Astrocyte (in vitro differentiated cells and primary cell): ENCODE measurements at places on chromosomes 13 and 19. TPM values are rescaled to one million over a fixed set of nuclear protein-coding genes. Genes with fewer than 3 reads are reported as not detected.

DNA sequence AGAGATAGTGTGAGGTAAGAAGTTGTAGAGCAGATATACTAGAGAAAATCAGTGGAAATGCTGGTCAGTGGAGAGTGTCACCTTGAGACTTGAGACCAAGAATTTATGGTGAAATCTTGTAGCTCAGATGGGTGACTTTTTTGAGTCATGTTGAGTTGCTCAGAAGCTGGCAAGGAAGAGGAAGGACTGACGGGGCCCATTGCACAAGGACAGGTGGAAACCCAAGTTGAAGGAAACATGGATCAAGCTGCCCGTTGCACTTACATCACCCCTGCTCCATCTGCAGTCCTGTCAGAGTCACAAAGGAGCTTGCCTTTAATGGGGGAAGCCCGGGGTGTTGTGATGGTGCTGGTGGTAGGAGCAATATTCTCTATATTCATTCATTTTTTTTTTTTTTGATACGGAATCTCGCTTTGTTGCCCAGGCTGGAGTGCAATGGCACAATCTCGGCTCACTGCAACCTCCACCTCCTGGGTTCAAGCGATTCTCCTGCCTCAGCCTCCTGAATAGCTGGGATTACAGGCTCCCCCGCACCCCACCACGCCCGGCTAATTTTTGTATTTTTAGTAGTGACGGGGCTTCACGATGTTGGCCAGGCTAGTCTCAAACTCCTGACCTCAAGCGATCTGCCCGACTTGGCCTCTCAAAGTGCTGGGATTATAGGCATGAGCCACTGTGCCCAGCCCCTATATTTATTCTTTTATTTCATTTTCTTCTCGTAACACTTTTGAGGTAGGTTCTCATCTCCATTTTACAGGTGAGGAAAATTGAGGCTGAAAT is 27.4 kb downstream of the UBAC2 start:
- DNase-seq = no peak
- no peaks in the 10 kb centered on the region for H3K27me3 ChIP-seq
- H3K4me3 ChIP-seq = no peak overlapping the region
- no peaks in the 10 kb centered on the region for H3K36me3 ChIP-seq
- peak overlapping the region; percentile 37 for H3K27ac ChIP-seq

- H3K4me1 ChIP-seq = peaks cover 7% of the 10 kb centered on the region
- no peaks in the 10 kb centered on the region for H3K27me3 ChIP-seq
- peaks cover 2% of the 10 kb centered on the region for H3K36me3 ChIP-seq
- H3K27ac ChIP-seq = no peak overlapping the region
- H3K4me3 ChIP-seq = no peak overlapping the region
These were observed 5.4 kb downstream of the TM9SF2 start for GRCh38 chr13:99506634-99507033.

DNA sequence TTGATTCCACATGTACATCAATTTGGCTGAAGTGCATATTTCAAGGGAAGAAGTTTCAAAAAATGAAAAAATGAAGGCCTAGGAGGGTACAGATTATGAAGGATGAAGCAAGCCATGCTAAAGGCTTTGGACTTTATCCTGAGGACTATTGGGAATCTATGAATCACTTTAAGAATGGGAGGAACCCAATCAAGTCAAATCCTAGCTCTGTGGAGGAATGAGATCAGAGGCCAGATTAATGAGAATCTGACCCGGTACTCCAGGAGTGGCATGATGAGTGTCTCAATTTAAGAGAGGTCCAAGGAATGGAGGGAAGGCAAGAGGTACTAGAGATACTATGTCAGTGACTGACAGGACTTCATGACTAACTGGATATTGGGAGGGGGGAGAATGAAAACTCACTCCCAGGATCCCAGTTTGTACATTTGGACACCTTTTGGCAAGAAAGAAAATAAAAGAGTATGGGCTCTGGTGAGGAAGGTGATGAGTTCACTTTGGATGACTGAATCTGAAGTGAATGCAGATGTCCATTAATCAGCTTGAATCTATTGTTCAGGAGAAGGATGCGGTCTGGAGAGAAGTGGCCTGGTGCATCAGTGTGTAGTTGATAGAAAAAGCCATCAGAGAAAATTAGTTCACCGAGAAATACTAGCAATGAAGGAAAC is 349.0 kb downstream of the EFNB2 start:
- H3K36me3 ChIP-seq = no peaks in the 10 kb centered on the region
- no peaks in the 10 kb centered on the region for H3K27me3 ChIP-seq
- peak; percentile 91 for DNase-seq
- peaks cover 9% of the 10 kb centered on the region for H3K4me1 ChIP-seq

DNA sequence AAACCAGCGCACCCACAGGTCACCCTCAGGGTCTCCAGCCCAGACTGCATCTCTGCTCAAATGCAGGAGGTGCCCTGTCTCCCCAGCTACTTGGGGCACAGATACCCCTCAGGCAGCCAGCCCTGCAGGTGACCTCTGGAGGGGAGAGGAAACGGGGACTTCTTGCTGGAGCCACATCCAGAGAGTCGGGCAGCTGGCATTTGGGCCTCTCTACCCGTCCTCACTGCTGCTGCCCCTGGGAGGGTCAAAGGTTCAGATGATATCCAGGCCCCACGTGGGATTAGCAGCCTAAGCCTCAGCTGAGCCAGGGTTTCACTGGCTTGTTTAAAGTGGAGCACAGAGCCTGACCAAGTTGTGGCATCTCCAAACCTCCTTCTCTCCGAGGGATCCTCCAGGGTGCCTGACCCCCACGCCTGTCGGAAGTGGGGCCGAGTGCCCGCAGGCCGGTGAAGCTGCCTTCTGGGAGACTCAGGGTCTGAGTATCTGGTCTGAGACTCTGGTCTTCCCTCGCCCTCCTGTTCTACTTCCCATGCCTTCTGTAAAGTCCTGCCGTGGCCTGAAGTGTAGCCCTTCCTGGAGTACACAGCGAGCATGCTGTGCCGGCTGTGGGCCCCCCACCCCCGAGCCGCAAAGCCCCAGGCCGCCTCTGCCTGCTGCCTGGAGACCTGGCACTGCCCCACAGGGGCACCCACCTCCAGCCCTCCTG is 2.1 kb downstream of the RASA3 start:
- peaks cover 51% of the 10 kb centered on the region for H3K4me1 ChIP-seq
- H3K27me3 ChIP-seq = no peaks in the 10 kb centered on the region
- H3K36me3 ChIP-seq = no peaks in the 10 kb centered on the region
- peak overlapping the region; percentile 98 for H3K27ac ChIP-seq
- DNase-seq = no peak

Gene GRK1
- total RNA-seq = not detected in 2 replicates

Gene ZNF558
- not detected in 2 replicates for total RNA-seq

Gene PMIS2
- not detected in 2 replicates for total RNA-seq

Gene CYTH2
- total RNA-seq = 62.4 and 67.1 TPM in 2 replicates

Gene DMPK
- total RNA-seq = 55.9 and 75.2 TPM in 2 replicates

Gene CLDND2
- total RNA-seq = 0.84 and 1.4 TPM in 2 replicates
